ENCODE measurements at places on chromosomes 13 and 19.

- DNase-seq: no peak
These were observed 214.4 kb downstream of the RAP2A start for GRCh38 chr13:97648171-97648880.

DNA sequence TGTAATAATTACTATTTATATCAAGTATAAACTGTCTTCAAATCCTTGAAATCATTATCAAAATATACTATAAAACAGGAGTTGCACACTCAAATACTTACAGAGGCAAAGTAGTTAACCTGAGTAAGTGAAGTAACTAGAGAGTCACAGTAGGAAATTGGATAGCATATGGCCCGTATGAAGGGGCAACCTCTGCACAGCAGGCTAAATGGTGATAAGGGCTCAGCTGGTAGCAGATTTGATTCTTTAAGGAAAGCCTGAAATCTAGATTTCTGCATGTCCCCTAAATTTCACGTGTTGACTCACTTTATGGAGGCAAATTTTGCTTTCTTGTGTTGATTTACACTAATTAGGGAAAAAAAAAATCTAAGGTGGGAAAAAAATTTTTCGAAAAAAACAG is 46.4 kb downstream of the STOML3 start:
- DNase-seq: no peak

DNA sequence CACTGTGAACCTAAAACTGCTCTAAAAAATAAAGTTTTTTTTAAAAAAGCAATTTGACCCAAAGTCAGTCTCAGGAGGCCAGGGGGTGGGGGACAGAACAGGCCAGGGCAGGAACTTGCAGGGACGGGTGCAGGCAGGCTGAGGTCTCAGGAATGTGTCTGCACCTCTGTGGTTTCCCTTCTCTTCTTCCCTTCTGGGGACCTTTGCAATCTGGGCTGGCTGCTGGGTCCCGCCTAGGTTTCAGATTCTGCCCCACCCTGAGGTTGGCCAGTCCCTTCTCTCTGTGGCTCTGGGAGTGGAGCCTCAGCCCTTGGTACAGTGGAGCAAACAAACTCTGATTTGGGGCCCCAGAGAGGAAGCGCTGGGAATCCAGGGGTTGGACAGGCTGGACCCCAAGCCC is 5.3 kb upstream of the F2RL3 start:
- no peak for DNase-seq

DNA sequence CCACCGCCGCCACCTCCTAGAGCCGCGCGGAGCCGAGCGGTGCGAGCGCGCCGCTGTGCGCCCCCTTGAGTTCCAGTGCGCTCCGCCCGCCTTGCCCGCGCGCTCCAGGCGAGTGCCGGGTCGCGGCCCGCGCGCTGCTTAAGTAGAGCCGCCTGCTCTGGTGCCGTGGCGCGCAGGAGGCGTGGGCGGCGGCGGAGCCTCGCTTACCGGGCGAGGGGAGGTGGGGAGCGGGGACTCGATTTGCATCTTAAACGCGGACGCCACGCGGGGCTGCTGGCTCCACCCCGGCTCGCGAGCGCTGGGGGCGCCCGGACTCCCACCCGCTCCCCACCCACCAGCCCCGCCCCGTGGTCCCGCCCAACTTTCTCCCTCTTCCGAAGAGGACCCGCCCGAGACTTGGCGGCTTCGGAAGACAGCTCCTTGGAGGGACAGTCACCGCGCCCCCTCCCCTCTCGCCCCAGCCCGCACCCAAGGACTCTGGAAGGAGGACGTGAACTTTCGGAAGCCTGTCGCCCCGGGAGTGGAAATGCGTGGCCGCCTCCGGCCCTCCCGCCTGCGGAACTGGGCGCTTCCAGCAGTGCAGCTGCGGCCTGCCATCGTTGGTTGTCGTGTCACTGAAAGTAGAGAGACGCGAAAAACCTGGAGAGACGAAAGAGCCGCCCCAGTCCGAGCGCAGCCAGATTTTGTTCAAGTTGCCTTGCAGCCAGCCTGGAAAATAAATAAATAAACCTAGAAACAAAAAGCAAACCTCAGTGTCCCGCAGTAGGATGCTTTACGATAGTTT is at the start of gene KCTD12:
TSS of gene KCTD12 (minus strand) at position 114 of the 784 bp plus-strand sequence. CDS start 257 bp downstream, outside the sequence.
- peak; percentile 66 for DNase-seq

DNA sequence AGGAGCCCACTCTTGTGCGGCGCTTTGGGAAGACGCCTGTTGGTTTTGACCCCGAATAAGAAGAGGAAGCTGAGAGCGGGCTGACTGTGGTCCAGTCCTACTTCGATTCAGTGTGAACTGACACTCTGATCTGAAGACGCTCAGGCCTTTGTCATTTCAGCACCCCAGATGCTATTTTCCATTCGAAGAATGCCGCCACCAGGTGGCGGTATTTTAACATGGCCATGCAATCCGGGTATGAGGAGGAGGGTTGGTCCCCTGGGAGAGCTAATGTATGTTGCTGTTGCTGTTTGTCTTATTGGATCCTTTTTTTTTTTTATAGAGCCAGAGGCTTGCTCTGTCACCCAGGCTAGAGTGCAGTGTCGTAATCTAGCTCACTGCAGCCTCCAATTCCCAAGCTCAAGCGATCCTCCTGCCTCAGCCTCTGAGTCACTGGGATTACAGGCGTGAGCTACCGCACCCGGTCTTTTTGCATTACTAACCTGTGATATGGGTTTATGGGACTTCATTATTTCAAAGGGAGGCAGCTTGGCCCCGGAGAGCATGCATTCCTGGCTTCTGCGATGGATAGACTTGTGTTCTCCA is 803 bp upstream of the TIMM44 start:
- peak; percentile 76 for DNase-seq

DNA sequence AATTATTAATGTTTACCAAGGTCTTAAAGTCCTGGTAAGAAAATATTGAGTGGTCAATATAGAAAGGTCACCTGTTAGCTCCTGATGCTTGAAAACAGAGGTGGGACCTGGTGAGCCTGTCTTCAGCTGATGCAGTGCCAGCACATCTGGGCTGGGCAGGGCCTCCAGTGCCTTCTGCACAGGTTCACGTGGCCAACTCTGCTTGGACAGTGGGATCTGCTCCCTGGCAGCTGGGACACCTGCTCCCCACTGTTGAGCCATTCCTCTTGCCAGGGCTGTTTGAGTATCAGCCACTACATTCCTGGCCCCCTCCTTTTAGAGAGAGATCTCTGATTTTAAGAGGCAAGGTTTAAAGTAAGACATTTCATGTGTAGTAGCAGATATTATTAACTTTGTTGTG is 135.0 kb downstream of the TM9SF2 start:
- no peak for DNase-seq

GRCh38 chr19:52992109-52993004 is 21.4 kb upstream of the ERVV-1 start:
- DNase-seq: no peak

GRCh38 chr19:290372-291005 is 714 bp downstream of the PLPP2 start:
- no peak for DNase-seq

DNA sequence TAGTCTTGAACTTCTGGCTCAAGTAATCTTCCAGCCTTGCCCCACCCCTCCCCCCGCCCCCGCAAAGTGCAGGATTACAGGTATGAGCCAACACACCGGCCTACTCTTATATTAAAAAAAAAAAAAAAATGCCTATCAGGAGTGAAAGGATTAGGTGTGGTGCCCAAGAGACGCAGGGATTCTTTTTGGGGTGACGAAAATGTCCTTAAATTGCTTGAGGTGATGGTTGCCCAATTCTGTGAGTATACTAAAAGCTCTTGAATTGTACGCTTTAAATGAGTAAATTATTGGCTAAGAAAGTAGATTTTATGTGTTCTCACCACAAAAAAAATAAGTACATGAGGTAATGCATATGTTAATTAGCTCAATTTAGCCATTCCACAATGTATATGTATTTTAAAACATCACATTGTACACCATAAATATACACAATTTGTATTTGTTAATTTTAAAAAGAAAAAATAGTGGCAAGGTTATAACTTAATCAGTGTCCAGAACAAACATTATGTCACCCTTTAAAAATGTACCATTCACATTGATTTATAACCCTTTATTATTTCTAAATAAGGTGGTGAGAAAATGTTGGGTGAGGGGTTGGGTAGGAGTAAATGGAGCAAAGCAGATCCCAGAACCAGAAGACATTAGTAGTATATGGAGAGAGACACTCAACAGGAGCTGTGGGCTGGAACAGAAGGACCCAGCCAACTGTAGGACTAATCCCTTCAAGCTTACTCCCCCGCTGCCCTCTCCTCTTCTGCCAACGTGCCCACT is 3.9 kb downstream of the IGSF23 start:
- no peak for DNase-seq

- no peak for DNase-seq
These were observed 692.5 kb upstream of the MIR17HG start for GRCh38 chr13:90654970-90655369.

GRCh38 chr13:46866150-46866549 is 30.7 kb downstream of the HTR2A start:
- DNase-seq: no peak

- DNase-seq: no peak
These were observed 4.7 kb upstream of the F10 start for GRCh38 chr13:113117911-113118260.

- DNase-seq: no peak
These were observed 98.0 kb downstream of the ESD start for GRCh38 chr13:46698910-46699460.

DNA sequence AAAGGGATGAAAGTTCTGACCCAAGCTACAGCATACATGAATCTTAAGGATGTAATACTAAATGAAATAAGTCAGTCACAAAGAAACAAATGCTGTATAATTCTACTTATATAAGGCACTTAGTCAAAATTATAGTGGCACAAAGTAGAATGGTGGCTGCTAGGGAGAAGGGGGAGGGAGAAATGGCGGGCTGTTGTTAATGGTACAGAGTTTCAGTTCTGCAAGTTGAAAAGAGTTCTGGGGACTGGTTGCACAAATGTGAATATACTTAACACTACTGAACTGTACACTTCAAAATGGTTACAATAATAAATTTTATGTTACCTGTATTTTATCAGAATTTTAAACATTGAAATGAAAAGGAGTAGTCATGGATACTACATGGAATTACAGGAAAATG is 48.9 kb upstream of the CLDN10 start:
- DNase-seq: no peak

DNA sequence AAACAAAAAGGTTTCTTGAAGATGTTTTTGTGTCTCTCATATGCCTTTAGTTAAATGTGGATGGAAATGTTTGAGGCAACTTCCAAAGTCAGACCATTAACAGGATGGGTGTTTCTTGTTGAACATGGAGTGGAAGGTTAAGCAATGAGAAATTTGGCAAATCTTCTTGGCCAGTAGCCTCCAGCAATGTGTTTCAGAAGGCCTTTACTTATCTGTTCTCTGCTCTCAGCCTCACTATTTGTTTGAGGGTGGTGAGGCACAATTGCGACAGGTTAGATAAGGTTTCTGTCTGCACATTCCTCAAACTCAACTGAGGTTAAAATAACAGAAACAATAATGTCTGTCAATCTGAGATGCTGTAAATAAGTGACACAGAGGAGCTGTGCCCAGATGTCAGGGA is 1019.0 kb downstream of the DIAPH3 start:
- no peak for DNase-seq

All from activated T-helper 1 cell treated with anti-CD3 and anti-CD28 coated beads, Interleukin-2, amount 50 U/mL, for 16 hours (primary cell).